Effector memory CD4-positive, alpha-beta T cell (primary cell): ENCODE measurements at places on chromosomes 1 and 21.

DNA sequence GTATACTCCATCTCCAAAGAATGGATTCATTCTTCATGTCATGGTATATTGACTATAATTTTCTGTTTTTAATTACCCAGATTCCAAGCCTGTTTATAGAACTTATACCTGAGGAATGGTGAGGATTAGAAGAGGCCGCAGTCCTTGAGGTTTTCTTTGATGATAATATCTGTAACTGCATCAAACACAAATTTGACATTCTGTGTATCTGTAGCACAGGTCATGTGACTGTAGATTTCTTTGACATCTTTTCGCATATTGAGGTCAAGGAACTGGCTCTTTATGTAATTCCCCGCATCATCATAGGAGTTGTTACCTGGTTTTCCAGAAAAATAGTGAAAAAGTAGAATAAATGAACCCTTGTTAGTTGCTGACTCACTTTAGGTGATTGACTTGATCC is 16.2 kb downstream of the GNAT2 start:
- DNase-seq = no peak

- no peak for DNase-seq
These were observed 3.7 kb downstream of the HES3 start for GRCh38 chr1:6247651-6248050.

GRCh38 chr1:61332196-61332753 is 249.9 kb downstream of the NFIA start:
- no peak for DNase-seq

GRCh38 chr1:67532452-67533216 is 102.4 kb upstream of the SERBP1 start:
- no peak for DNase-seq

DNA sequence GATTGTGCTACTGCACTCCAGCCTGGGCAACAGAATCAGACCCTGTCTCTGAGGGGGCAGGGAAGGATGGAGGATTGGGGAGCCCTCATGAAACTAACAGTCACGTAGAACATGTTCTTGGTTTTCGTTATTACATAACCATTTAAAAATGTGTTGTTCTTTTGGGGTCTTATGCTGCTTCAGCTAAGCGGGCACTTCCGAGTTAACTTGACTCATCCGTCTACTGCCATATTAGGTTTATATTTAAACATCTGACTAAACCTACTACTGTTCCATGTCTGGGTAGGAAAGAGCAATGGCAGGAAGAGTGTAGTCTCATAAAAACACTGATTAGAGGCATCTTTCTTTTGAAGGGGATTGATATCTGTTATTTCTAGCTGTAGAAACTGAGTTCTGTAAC is 59.5 kb upstream of the BMP8A start:
- no peak for DNase-seq

- DNase-seq = no peak
These were observed 11.4 kb downstream of the FAM89A start for GRCh38 chr1:231028682-231029081.

DNA sequence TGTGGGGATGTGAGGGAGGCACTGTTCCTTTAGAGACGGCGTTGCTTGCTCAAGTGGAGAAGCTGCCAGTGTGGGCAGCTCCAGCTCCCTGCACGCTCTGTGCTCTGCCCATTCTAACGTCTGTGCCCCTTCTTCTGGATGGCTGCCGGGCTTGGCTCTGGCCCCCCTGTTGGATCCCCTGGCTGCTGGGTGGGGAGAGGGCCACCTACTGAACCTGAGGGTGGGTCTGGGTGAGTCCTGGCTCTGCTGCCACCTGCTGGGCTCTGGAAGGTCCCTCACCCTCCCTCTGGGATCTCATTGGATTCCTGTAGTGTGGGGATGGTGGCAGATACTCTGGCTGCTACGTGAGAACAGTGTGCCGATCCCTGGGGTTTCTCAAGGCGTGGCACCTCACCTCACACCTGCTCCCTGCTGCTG is 5.0 kb downstream of the PFKL start:
- DNase-seq = no peak

DNA sequence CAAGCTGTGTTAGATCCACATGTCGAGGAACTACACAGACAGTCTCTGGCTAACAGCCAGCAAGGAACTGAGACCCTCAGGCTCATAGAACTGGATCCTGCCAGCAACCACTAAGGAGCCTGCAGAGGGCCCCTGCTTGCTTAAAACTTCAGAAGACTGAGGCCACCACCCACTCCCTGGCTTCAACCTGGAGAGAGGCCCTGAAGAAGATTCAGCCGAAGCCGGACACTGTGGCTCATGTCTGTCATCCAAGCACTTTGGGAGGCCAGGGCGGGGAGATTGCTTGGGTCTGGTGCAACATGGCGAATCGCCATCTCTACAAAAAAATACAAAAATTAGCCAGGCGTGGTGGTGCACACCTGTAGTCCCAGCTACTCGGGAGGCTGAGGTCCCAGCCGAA is 92.6 kb upstream of the TMPRSS2 start:
- DNase-seq = no peak

- no peak for DNase-seq
These were observed 5.5 kb upstream of the PROX1 start for GRCh38 chr1:213982289-213982671.

GRCh38 chr1:153260585-153261280 is 1.2 kb downstream of the LORICRIN start:
- no peak for DNase-seq

GRCh38 chr1:18569811-18570545 is 60.7 kb upstream of the PAX7 start:
- no peak for DNase-seq

GRCh38 chr1:169694304-169695075 is 16.9 kb downstream of the SELL start:
- DNase-seq = peak; percentile 28

DNA sequence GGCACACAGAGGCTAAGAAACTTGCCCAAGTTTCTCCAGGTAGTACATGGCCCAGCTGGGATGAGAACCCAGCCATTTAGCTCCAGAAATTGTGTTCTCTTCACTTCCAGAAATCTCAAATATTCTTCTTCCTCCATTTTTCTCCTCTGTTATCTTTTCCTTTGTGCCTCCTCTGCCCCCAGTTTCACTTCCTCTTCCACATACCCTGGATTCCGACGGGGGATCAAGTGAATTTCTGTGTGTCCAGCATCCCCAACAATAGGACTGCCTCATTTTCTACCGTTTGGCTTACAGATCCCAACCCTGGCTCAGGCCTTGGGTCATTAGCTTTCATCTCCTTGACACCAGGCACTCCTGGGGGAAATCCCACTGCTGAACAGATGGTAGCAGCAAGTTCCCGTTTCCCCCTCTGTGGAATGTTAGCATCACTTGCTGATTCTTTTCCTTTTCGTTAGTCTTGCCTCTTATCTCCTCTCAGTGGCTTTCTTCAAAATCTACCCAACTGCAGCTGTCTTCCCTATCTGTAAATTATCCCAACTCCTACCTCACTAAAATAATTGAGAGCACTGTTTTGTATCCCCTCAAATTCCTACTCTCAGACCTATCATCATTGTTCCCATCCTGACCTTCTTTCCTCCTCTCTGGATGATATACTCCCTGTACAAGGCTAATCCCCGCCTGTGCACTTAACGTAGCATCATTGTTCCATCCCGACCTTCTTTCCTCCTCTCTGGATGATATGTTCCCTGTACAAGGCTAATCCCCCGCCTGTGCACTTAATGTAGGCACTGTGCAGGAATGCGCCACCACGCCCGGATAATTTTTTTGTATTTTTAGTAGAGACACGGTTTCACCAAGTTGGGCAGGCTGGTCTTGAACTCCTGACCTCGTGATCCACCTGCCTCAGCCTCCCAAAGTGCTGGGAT is 36.5 kb downstream of the SCCPDH start:
- DNase-seq = no peak

DNA sequence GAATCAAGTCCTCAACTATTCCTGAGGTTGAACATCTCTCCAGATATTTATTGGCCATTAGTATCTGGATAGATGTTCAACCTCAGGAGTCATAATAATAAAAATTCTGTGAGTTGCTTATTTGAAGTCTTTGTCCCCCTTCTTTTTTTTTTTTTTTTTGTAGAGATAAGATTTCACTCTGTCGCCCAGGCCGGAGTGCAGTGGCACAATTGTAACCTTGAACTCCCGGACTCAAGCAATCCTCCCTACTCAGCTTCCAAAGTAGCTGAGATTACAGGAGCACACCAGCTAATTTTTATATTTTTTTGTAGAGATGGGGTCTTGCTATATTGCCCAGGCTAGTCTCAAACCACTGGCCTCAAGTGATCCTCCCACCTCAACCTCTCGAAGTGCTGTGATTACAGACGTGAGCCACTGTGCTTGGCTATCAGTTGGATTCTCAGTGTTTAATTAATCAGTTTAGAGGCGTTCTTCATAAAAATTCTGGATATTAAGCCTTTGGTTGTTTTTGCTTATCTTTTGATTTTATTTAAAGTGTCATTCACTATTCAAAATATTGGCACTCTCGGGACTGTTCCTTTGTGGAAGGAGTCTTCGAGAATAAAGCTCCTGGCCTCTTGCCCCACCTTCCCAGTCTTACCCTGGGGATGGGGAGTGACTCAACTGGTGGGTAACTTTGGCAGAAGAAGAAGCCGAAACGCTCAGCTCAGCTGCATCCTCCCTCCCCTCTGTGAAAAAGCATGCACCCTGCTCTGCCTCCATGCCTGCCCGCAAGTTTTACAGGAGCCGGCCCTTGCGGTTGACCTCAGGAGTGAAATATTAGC is 11.2 kb upstream of the HYI start:
- no peak for DNase-seq

- no peak for DNase-seq
These were observed 6.9 kb downstream of the PTPRF start for GRCh38 chr1:43537423-43538142.

GRCh38 chr1:161082996-161083747 is 6.2 kb downstream of the NECTIN4 start:
- DNase-seq = no peak

- no peak for DNase-seq
These were observed 524.5 kb downstream of the MATN1 start for GRCh38 chr1:30198795-30199403.

GRCh38 chr1:118381197-118381869 is 196.3 kb upstream of the SPAG17 start:
- no peak for DNase-seq

- no peak for DNase-seq
These were observed 11.3 kb upstream of the PPIE start for GRCh38 chr1:39727221-39727931.

- DNase-seq = peak; percentile 75
These were observed 103.4 kb upstream of the VAMP3 start for GRCh38 chr1:7667625-7668218.

GRCh38 chr1:150150133-150151021 is 661 bp downstream of the PLEKHO1 start:
- DNase-seq = peak; percentile 4

- DNase-seq = no peak
These were observed 20.6 kb downstream of the NENF start for GRCh38 chr1:212453156-212453857.

DNA sequence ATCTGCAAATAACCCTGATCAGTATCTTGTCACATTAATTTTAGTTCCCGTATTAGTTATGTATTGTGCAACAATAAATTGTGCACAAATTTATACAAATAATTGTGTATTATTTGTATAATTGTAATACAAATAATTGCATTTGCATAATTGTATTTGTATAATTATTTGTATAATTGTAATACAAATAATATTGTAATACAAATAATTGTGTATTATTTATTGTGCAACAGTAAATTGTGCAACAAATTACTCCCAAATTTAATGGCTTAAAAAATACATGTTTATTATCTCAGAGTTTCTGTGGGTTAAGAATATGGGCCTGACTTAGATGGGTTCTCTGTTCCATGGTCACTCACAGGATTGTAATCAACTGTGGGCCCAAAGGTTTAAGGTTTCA is 86.2 kb upstream of the SAMSN1 start:
- no peak for DNase-seq

DNA sequence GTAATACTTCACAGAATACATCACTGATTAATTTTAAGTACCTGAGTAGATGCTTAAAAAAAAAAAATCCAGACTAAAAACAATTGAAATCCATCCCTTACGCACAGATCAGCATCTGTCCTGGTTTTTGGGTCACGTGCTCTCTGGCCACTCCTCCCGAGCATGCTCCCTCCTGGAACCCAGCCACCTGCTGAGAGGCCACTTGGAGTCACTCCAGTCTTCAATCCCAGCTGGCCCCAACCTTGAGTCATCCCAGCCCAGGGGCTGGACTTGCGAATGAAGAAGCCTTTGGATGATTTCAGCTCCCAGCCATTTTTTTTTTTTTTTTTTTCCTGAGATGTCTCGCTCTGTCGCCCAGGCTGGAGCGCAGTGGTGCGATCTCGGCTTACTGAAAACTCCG is 8.9 kb downstream of the MAP1LC3C start:
- DNase-seq = no peak

DNA sequence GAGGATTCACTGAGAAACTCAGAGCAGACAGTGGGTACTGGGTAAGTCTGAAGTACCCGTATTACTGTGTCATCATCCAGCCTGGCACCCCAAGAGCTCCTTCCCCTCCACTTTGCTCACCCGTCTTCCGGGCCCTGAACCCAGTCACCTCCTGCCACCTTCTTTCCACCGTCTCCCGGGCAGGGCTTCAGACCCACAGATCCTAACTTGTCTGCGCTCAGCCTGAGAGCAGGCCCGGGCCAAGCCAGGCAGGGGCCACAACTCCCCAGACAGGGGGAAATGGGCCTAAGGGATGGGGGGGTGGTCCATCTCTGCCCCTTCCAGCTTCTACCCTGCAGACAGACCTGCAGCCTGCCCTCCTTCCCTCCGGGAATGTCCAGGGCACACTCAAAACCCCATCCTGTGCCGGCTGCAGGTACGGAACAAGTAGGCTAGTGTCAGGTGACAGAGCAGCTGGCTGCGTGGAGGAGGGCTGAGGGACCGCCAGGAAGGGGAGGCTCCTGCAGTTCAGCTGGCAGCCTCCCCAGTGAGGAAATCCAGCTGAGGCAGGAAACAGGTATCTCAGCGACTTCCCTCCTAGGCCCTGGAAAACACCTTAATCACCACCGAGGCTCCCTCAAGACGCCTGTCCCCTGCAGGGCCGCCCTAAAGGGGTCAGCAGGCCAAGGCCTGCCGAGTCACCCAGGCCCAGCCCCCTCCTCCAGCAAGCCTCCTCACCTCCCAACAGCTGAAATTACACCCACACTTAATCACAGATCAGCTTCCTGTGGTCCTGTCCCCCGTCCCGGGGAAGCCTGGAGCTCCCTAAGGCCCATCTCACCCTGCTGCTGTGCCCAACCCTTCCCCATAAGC is 3.5 kb downstream of the HSPG2 start:
- DNase-seq = no peak

- no peak for DNase-seq
These were observed 48.8 kb downstream of the PIK3CD start for GRCh38 chr1:9700340-9700739.
